ENCODE measurements at places on chromosomes 1 and 21. TPM values are rescaled to one million over a fixed set of nuclear protein-coding genes. Genes with fewer than 3 reads are reported as not detected.

- no peak for DNase-seq
Observed at GRCh38 chr1:1058921-1059493, 15.1 kb downstream of the RNF223 start.

DNA sequence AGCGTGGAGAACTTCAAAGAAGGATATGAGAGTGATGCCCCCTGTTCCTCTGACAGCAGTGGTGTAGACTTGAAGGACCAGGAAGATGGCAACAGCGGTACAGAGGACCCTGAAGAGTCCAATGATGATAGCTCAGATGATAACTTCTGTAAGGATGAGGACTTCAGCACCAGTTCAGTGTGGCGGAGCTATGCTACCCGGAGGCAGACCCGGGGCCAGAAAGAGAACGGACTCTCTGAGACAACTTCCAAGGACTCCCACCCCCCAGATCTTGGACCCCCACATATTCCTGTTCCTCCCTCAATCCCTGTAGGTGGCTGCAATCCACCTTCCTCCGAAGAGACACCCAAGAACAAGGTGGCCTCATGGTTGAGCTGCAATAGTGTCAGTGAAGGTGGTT, 14.0 kb downstream of the CERS2 start:
- DNase-seq: no peak

- no peak for DNase-seq
Observed at GRCh38 chr1:56287721-56288120, 291.6 kb downstream of the PLPP3 start.

GRCh38 chr1:943545-944340, 15.3 kb downstream of the NOC2L start:
- DNase-seq: no peak

GRCh38 chr1:7885513-7886404, 32.9 kb upstream of the UTS2 start:
- DNase-seq: peak; percentile 84

DNA sequence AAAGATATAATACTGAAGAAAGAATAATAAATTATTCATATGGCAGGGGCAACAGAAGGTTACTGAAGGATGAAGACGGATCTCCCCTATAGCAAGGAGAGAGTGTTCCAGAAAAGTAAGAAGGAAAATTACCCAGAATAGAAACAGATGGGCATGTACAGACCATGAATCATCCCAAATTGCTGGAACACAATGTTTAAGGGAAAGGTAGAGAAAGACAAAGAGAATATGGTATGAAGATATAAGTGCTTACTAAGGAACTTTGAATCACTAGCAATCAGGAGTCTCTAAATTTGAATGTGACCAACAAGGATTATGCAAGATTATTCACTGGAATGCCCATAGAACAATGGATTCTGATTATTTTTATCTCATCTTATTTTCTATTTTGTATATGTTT, 375.4 kb downstream of the COL11A1 start:
- DNase-seq: no peak

DNA sequence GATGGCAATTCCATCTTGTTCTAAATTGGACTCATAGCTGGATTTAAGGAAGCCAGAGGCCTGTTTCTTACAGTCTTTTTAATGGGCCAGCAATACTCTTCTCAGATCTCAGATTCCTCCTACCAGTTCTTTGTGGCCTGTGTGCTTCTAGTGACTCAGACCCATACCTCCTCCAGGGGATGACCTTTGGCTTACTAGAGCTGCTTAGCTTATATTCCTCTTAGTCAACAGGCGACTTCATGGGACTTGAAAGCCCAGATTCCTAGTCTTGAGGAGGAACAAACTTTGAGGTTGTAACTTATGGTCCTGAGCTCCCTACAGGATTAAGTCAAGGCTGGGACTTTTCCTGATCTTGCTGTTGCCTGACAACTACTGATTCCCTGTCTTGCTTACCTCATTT, 12.4 kb upstream of the PAPPA2 start:
- DNase-seq: no peak

GRCh38 chr21:37878946-37879660, 37.2 kb downstream of the KCNJ6 start:
- DNase-seq: no peak

- DNase-seq: no peak
Observed at GRCh38 chr1:61215119-61215518, 132.8 kb downstream of the NFIA start.

DNA sequence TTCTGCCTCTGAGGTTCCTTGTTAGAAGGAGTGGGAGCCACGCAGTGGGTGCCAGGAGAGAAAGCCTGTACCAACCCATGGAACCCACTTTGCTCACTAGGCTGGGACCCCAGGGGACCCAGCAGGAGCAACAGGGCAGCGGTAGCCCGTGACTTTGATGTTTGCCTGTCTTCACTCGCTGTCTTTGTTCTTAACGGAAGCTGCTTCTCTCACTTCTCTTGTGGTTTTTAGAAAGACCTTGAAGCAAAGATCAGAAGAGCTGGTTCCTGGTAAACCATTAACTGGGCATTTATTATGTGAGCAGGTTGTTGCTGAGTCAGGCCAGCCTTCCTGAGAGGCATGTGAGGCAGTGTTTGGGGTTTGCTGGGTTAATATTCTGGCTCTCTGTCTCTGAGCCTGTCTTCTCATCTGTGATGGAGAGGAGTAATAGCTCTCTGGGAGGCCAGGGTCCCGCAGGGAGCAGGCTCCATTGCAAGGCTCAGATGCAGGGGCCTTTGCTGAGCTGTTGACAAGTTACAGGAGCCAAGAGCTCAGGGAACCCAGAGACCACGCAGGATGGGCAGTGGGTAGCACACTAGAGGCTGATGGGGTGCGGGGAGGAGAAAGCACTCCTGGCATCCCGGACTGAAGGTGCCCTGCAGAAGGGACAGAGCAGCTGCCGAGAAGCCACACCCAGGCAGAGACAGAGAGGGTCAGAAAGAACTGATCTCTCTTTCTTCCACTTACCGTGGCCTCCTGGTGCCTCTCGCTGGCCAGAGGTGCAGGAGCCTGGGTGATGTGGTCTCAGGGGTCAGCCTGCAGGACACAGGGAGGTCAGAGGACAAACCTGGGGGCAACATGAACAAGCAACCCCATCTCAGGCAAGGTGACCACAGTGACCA, 367.5 kb upstream of the C1orf174 start:
- no peak for DNase-seq

- DNase-seq: no peak
Observed at GRCh38 chr1:235557495-235557894, 53.2 kb upstream of the B3GALNT2 start.

GRCh38 chr1:19045898-19046880, 89.7 kb upstream of the IFFO2 start:
- no peak for DNase-seq

- DNase-seq: no peak
Observed at GRCh38 chr1:240247899-240248298, 156.2 kb downstream of the FMN2 start.

DNA sequence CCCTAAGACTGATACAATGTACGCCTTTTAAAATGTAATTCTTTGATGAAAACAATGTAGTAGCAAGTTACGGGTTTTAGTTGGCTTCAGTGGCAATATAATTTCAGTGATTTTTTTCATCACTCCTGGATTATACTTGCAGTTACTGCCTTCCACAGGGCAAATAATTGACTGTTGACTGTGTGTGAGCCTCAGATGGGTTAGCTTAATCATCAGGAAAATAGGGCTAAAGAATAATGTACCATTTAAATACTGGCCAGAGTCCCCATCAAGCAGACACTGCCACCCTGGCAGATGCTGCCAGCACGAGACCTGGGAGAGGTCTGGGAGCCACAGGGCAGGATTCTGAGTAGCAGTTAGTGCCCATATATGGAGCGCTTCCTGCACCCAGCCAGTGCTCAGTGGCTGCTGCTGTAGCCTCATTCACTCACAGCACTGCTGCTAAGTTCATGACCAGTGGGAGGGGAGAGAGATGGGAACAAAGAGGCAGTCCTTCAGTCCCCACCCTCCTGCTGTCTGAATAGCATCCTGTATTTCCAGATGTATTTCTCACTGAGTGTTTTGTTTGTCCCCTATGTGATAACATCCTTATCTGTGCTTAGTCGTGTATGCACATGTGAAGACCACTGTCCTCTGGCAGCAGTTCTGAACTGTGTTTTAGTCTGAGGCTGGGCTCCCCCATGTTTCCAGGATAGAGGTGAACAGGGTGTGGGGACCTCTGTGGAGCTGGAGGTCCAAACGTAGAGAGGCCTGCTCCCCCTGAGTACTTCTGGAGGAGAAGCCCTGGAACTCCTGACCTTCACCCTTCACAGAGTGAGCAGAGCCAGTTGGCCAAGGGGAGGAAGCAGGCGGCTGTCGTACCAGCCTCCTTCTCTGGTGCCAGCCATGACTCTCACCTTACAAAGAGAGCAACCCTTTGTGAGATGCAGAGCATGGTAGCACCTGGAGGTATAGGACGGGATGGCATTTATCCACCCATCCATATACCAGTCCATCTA, 80.4 kb downstream of the ADARB1 start:
- DNase-seq: no peak

DNA sequence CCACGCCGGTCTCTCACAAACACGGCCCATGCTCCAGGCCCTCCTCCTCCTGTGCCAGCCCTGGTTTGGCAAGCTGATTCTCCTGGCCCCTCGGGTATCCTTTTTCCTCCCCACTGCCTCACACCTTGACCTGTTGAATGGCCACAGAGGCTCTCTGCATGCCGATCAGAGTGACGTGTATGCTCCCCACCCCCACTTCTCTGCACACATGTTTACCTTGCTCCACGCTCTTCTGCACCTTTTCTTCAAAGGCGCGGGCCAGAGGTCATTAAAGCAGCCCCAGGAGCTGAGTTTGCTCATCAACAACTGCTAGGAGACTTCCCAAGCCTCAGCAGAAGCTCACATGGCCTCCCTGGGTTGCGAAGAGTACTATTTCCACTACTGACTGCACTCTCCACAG, 139.3 kb upstream of the EDN2 start:
- DNase-seq: no peak

- peak; percentile 76 for DNase-seq
Observed at GRCh38 chr1:212858461-212859265, 588 bp downstream of the FLVCR1 start.

DNA sequence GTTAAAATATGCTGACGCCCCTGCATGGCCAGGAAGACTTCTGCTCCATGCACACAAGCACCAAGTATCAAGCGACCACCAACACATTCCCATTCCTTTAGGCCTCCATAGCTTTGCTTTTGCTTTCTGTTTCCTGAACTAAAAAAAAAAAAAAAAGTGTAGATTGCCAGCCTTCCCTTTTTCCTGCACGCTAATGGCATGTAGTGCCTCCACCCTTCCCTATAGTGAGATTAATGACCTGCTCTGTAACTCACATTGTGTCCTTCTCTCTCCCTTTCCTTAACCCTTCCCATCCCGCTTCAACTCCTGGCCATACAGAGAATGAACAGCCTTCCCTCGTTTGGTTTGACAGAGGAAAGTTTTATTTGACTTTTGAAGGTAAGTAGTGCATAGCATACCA, 57.1 kb upstream of the DYNLT5 start:
- DNase-seq: no peak

DNA sequence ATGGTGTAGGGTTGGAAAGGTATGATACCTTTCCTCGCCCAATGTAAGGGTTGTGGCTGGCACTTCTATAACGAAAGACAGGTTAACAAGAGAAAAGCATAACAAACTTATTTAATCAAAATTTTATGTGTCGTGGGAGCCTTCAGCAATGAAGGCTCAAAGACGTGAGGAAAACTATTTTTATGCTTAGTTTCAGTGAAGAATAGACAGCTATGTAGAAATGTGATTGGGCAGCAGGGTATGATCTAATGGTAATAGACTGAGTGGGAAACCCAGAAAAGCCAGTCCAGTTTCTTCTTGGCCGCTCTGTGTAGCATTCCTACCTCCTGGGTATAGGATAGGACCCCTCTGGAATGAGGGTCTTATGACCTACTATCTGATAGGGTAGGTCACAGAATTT, 464.7 kb downstream of the ADGRL2 start:
- DNase-seq: no peak

- no peak for DNase-seq
Observed at GRCh38 chr1:39525366-39526165, 34.1 kb downstream of the BMP8A start.

GRCh38 chr1:233140974-233141373, 154.6 kb downstream of the PCNX2 start:
- no peak for DNase-seq

DNA sequence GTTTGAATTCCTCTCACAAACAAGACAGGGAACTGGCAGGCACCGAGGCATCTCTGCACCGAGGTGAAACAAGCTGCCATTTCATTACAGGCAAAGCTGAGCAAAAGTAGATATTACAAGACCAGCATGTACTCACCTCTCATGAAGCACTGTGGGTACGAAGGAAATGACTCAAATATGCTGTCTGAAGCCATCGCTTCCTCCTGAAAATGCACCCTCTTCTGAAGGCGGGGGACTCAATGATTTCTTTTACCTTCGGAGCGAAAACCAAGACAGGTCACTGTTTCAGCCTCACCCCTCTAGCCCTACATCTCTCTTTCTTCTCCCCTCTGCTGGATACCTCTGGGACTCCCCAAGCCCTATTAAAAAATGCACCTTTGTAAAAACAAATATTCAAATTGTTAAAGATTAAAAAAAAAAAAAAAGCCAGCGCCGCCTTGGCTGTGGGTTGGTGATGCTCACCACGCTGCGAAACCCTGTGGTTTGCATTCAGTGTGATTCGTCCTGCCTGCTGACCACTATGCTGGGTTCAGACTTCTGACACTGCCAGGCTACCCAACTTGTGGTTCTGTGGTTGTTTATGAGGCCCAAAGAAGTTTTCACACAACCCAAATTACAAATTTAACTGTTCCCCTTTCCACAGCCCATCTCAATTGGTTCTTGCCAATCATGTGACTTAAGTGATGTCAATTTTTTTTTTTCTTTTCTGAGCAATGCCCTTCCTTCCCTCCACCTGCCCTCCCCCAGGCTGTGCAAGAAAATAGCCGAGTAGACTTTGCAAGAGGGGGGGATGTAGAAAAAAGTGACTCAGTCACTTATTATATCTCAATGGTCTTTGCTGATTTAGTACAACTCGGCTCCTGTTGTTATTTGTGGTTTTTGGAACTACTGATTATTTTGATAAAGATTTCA, at the start of gene RUNX1:
RUNX1 (minus strand) TSS at position 597 of the 912 bp plus-strand sequence.
- no peak for DNase-seq

DNA sequence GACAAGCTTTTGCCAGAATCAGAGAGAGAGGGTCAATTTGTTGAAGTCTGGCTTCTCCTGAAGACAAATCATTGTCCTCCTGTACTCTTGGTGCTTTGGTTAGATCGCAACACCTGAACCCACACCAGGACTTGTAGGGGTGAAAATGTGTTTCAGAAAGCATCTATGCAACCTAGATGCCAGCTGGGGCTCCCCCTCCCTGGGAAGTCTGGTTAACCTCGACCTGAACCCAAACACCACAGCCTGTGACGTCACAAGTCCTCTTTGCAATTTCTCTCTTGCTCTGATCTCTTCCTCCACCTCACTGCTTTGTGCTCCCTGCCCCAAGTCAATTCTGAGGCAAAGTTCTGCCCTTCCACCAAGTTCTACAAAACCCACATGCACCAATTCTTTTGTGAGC, 42.8 kb upstream of the USP24 start:
- no peak for DNase-seq

Gene HTR6
- not detected for polyA plus RNA-seq

Gene PGBD2
- polyA plus RNA-seq: 3.4 TPM

Gene TAS1R1
- polyA plus RNA-seq: not detected

Gene CD1E
- not detected for polyA plus RNA-seq

Gene ERG
- 6.6 TPM for polyA plus RNA-seq

Gene NPL
- polyA plus RNA-seq: 69.4 TPM

Gene KIRREL1
- 13.7 TPM for polyA plus RNA-seq

Measured in kidney (tissue), 22 donors.